ENCODE measurements at places on chromosomes 16 and 17.

GRCh38 chr17:282000-282911 is 70.4 kb downstream of the RPH3AL start:
- no peak for DNase-seq

DNA sequence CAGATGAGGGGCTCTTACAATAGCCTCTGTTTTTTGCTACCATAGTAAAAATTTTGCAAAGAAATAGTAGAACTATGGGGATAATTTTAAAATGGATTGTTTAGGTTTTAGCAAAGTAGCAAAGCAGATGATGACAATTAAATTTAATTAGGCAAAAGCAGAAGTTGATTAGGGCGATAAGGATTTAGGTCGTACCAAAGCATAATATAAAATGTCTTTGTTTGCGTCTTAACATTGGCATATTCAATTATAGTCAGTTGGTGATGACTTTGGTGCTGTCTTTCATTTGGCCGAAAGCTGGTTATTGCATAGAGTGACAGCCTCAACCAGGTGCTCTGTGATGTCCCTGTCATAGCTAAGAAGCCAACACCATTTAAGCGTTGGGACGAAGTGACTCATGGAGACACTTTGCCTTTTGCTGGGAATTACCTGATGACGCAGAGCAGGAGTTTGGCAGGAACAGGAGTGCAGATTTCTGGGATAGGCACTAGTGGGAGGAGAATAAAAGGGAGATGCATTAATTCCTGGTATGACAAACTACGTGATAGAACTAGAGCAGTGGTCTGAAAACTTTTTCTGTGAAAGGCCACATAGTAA is 38.3 kb downstream of the MAP2K6 start:
- DNase-seq, result peak; percentile 32

DNA sequence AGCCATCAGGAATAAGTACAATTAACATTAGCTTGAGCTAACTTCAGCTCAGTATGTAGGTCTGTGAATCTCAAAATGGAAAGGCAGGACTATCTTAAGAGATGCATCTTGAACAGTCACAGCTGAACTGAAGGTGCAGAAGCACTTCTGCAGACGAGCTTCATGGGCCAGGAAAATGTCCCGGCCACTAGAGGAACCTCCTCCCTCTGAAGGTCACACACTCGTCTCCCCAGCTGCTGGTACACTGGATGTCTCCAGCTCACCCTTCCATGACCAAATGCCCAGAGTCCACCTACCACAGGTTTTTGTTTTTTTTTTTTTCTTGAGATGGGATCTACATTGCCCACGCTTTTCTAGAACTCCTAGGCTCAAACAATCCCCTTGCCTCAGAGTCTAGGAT is 33.2 kb downstream of the WDR59 start:
- DNase-seq, result peak; percentile 28

GRCh38 chr17:38583828-38584349 is 21.9 kb downstream of the SRCIN1 start:
- DNase-seq, result no peak

DNA sequence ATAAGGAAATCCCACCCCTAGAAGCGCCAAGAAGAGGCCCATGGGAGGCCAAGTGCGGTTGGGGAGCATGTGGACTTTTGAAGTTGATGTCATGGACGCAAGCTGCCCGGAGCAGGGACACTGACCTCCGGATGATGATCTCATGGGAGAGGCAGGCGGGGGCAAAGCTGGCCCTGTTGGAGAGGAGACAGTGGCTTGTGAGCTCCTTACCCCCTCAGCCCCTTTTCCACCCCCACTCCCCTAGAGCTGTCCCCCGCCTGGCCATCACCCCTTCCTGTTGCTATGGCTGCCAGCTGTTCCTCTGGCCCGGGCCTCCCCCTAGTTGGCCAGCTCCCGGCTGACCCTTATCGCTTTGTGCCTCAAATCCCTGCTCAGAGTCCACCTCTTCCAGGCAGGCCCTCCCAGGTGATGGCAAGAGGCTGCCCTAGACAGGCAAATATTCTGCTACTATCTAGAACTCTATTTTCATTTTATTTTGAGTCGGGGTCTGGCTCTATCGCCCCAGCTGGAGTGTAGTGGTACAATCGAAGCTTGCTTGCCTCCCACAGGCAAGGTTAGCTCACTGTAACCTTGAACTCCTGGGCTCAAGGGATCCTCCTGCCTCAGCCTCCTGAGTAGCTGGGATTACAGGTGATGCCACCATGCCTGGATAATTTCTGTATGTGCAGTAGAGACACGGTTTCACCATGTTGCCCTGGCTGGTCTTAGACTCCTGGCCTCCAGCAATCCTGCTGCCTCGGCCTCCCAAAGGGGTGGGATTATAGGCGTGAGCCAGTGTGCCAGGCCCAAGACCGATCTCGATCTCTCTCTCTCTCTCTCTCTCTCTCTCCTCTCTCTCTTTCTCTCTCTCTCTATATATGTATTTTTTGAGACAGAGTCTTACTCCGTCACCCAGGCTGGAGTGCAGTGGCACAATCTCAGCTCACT is 6.6 kb downstream of the NOTUM start:
- no peak for DNase-seq

DNA sequence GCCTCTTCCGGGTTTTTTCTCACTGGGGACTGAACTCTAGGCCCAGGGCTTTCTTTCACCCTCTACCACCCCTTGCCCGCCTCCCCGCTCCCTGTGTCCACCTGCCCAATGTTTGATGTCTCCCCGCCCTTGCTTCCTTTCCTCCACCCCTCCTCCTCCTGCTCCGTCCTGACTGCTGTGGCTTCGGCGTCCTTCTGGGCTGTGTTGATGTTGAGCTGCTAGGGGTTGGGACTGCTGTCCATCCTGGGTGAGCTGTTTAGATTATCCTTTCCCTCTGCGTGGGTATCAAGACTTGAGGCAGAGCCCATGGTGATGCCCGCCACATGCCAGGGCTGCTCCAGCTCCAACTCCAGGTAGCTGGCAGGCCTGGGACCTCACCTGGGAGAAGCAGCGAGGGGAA is 117.5 kb downstream of the CCDC182 start:
- DNase-seq, result no peak

- no peak for DNase-seq
Measured at GRCh38 chr17:30389756-30390300, 11.1 kb downstream of the CPD start.

DNA sequence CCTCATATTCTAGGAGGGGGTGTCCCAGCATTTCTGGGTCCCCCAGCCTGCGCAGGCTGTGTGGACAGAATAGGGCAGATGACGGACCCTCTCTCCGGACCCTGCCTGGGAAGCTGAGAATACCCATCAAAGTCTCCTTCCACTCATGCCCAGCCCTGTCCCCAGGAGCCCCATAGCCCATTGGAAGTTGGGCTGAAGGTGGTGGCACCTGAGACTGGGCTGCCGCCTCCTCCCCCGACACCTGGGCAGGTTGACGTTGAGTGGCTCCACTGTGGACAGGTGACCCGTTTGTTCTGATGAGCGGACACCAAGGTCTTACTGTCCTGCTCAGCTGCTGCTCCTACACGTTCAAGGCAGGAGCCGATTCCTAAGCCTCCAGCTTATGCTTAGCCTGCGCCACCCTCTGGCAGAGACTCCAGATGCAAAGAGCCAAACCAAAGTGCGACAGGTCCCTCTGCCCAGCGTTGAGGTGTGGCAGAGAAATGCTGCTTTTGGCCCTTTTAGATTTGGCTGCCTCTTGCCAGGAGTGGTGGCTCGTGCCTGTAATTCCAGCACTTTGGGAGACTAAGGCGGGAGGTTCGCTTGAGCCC is 11.6 kb downstream of the STH start:
- no peak for DNase-seq

DNA sequence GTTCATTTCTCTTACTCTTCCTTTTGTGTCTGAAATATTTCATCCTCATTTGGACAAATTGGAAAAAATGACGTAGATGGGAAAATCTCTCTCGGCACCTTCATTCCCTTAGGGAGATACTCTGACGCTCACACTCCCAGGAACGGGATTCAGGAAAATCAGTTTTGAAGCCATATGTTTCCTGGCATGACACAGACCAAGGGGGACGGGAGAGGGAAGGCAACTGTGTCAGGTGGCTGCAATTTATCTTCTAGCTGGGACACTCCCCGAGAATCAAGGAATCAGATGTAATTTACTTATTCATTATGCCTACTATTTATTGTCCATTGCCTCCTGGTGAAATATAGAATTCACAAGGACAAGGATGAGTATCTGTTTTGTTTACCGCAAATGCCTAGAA is 65.5 kb downstream of the IRX5 start:
- DNase-seq, result no peak

DNA sequence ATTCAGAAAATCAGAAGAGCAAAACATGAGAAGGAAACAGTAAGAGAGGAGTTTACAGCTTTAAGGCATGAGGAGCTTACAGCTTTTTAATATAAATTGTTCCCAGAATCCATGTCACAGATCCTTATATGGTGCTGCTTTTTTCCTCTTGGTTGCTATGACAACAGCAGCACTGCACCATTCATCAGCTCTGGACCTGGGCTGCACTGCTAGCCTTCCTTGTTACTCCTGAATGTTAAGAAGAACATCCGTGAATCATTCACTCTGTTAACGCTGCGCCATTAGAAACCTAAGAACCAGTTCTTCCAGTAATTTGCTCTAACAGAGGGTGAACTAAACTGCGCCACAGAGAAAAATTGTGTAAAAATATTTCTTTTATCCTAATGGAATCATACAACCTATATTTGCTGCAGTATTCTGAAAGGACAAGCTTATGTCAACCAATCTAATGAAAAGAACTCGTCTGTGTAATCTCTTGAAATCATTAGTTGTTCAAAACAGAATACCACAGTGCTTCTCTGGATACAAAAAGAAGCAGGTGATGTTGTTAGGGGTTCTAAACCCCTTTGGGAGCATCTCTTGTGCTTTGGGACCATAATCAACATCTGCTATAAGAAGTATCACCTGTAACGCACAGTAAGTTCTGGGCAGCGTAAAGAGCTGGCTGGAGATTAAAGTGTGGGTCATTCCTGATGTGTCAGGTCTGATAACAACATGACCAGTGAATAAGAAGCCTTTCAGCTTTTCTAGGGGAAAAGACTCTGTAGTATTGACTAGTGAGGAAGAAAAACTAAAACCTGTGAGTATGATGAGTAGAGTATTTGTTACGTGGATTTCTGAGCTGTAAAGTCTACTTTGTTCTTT is 151.2 kb downstream of the TANC2 start:
- DNase-seq, result peak; percentile 80
